Neural crest cell (in vitro differentiated cells): ENCODE measurements at places on chromosomes 13 and 19.

GRCh38 chr13:29508876-29509252, 86.6 kb downstream of the SLC7A1 start:
- H3K27me3 ChIP-seq, result no peaks in the 10 kb centered on the region
- H3K36me3 ChIP-seq, result peaks cover 3% of the 10 kb centered on the region
- H3K4me1 ChIP-seq, result peaks cover 2% of the 10 kb centered on the region
- no peak for DNase-seq

DNA sequence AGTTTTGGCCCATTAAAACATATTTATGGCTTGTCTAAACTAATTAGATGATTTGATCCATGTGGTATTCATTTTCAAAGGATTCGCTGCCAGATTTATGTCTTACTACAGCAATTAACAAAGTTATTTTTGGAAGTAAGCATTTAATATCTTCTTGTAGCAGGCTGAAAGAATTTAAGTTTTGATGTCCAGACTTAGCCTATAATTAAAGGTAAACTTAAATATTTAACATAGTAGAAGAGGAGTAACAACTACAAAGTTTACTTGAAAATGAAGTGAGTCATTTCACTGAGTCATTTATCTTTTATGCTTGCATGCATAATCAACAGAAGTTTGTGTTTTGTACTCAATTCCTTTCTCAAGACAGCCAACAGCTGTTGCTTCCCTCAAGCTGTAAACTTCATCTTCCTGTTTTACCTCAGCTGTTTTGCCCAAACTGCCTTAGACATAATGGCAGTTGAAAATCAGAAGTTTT, 58.1 kb downstream of the EDNRB start:
- no peak overlapping the region for H3K27ac ChIP-seq
- peaks cover 7% of the 10 kb centered on the region for H3K36me3 ChIP-seq
- peaks cover 54% of the 10 kb centered on the region for H3K4me1 ChIP-seq
- H3K4me3 ChIP-seq, result no peak overlapping the region
- no peak for DNase-seq

- no peak overlapping the region for H3K27ac ChIP-seq
- H3K4me1 ChIP-seq, result peaks cover 13% of the 10 kb centered on the region
These were observed 7.8 kb downstream of the FIZ1 start for GRCh38 chr19:55591555-55591954.

DNA sequence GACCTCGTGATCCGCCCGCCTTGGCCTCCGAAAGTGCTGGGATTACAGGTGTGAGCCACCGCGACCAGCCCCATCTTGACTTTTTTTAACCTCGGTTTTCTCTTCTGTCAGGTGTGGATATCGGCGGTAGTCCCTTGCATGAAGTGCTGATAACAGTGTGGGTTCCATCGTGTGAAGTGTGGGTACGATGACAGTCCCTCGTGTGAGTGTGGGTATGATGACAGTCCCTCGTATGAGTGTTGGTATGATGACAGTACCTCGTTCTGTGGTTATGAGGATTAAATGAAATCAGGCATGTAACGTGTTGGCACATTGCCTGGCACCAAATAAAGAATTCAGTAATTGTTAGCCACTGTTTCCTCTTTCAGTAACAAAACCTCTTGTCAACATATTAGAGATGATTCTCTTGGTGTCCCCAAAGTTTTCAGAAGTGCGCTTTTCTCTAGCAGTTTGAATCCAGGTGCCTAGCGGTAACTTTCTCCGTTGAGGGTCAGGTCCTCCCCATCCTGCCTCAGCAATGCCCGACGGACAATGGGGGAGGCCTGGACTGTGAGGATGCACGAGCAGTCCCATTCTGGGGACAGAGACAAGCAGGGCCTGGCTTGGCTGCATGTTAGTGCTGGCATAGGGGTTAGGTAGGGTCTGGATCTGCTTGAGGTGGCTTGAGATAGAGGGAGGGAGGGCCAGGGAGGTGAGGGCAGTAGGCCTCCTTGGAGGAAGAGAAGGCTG, 15.3 kb downstream of the GATAD2A start:
- no peak overlapping the region for H3K4me3 ChIP-seq
- H3K27me3 ChIP-seq, result no peaks in the 10 kb centered on the region
- no peak overlapping the region for H3K27ac ChIP-seq
- H3K4me1 ChIP-seq, result peaks cover 33% of the 10 kb centered on the region
- DNase-seq, result no peak
- peaks cover 3% of the 10 kb centered on the region for H3K36me3 ChIP-seq

- H3K4me1 ChIP-seq, result no peaks in the 10 kb centered on the region
- H3K36me3 ChIP-seq, result peaks cover 14% of the 10 kb centered on the region
- H3K27ac ChIP-seq, result no peak overlapping the region
- no peak overlapping the region for H3K4me3 ChIP-seq
- no peak for DNase-seq
These were observed 22.4 kb upstream of the C13orf46 start for GRCh38 chr13:113996081-113996911.

GRCh38 chr13:73171926-73172325, 113.1 kb downstream of the KLF5 start:
- no peak overlapping the region for H3K4me3 ChIP-seq
- peak overlapping the region; percentile 53 for H3K27ac ChIP-seq
- no peaks in the 10 kb centered on the region for H3K36me3 ChIP-seq
- H3K27me3 ChIP-seq, result no peaks in the 10 kb centered on the region

- H3K4me1 ChIP-seq, result no peaks in the 10 kb centered on the region
- no peak overlapping the region for H3K4me3 ChIP-seq
- no peak overlapping the region for H3K27ac ChIP-seq
- DNase-seq, result no peak
- H3K36me3 ChIP-seq, result peaks cover 41% of the 10 kb centered on the region
These were observed 7.5 kb upstream of the ZNF525 start for GRCh38 chr19:53357821-53358581.

DNA sequence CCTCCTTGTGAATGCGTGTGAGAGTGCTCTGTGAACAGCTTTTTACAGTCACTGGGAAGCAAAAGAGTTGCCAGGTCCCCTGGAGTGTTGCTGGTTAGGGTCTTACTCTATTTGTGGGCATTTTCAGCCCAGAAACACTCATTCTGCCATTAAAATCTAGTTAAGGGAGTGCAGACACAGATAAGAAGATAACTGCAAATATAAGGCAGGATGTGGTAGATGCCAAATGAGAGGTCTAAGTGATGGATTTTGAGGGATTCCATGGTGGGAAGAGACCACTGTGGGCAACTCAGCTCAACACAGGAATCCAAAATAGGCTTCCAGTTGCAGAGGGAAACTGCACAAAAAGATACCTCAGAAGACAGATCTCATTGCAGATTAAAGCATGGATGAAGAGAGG, 54.5 kb upstream of the KL start:
- no peaks in the 10 kb centered on the region for H3K36me3 ChIP-seq
- no peak for DNase-seq
- no peaks in the 10 kb centered on the region for H3K4me1 ChIP-seq
- no peak overlapping the region for H3K4me3 ChIP-seq
- no peak overlapping the region for H3K27ac ChIP-seq
- H3K27me3 ChIP-seq, result no peaks in the 10 kb centered on the region

DNA sequence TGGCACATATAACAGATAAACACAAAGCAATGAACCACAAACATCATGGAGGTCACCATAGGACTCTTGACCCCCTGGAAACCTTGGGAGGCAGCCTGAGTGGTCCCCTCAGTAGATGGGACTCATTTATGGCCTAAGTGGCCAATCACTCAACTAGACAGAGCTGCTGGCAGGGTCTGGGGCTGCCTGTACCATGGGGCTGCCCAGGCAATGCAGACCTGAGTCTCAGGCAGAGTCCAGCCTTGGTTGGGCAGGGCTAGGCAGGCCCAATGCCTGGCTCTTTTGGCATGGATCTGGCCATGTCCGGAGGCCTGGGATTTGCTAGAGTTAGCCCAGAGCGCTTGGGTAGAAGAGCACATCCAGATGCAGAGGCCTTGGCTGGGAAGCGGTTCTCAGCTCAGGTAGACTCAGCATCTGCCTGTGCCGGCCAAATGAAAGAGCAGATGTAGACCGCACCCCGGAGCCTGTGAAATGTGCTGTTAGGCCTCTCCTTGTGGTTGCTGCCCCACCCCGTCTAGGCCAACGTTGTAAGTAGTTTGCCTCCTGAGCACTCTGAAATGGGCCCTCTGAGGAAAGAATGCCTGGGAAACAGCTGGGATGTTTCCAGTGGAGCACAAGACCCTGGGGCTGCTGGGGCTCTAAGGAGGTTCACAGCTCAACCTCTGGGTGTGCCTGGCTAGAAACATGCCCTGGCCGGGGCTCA, 171.2 kb downstream of the ZNF536 start:
- peaks cover 8% of the 10 kb centered on the region for H3K36me3 ChIP-seq
- H3K4me1 ChIP-seq, result peaks cover 12% of the 10 kb centered on the region
- no peak overlapping the region for H3K4me3 ChIP-seq
- no peak for DNase-seq

DNA sequence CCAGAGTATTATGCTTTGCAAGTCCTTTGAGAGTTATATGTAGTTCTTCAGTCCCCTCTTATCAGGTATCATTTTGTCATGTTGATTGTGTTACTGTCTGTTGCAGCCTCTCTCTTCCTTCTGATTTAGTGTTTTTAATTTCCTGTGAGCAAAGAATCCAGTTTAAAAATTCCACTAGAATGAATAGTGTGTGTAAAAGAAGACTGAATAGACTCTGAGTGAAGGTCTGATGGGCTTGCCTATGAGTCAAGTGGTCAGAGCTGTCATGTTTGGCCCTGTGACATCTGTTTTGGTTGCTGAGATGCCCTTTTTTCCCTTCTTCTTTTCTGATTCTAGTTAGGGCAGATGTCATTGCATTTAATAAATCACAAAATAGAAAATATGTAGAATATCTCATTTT, 23.3 kb upstream of the KCTD4 start:
- H3K36me3 ChIP-seq, result no peaks in the 10 kb centered on the region
- peaks cover 9% of the 10 kb centered on the region for H3K4me1 ChIP-seq
- H3K27ac ChIP-seq, result no peak overlapping the region
- H3K4me3 ChIP-seq, result no peak overlapping the region
- no peak for DNase-seq

- H3K4me3 ChIP-seq, result no peak overlapping the region
- H3K27ac ChIP-seq, result no peak overlapping the region
- no peaks in the 10 kb centered on the region for H3K36me3 ChIP-seq
- no peak for DNase-seq
- peaks cover 15% of the 10 kb centered on the region for H3K4me1 ChIP-seq
- H3K27me3 ChIP-seq, result no peaks in the 10 kb centered on the region
These were observed 26.8 kb upstream of the SACS start for GRCh38 chr13:23460309-23460708.

- H3K27me3 ChIP-seq, result peaks cover 3% of the 10 kb centered on the region
- peaks cover 10% of the 10 kb centered on the region for H3K36me3 ChIP-seq
- no peak for DNase-seq
These were observed 5.1 kb upstream of the MZF1 start for GRCh38 chr19:58578012-58578925.

DNA sequence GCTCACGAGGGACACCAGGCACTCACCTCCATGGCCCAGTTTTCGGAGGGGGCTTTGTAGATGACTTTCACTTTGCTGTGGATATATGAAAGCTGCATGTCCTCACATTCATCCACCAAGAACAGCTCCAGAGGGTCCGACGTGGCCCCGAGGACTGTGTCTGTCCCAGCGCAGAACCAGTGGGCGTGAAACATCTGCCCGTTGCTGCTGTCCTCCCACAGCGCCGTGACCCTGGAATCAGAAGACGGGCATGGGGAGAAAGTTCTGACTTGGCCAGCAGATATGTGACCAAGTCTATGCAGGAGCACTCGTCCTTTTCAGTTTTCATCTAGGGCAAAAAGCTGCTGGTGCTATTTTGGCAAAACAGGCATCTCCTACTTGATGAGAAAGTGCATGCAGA, 29.7 kb upstream of the EIF3G start:
- H3K27me3 ChIP-seq, result no peaks in the 10 kb centered on the region
- H3K27ac ChIP-seq, result no peak overlapping the region
- no peak for DNase-seq
- peaks cover 17% of the 10 kb centered on the region for H3K36me3 ChIP-seq

DNA sequence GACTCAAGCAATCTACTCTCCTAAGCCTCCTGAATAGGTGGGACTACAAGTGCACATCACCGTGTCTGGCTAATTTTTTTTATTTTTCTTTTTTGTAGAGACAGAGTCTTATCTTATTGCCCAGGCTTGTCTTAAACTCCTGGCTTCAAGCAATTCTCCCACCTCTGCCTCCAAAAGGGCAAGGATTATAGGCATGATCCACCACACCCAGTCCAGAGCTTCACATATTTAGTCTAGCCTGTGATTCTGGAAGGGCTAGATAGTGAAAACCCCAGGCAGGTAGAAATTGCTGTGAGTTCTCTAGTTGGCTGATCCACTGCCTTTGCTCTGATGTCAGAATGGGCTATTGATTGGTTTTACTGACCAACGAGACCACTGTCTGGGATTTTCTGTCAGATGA, 854.6 kb upstream of the MIR17HG start:
- no peaks in the 10 kb centered on the region for H3K4me1 ChIP-seq
- H3K27me3 ChIP-seq, result no peaks in the 10 kb centered on the region
- no peak overlapping the region for H3K4me3 ChIP-seq
- no peak overlapping the region for H3K27ac ChIP-seq
- no peak for DNase-seq

GRCh38 chr13:30156826-30157615, 150.3 kb downstream of the KATNAL1 start:
- peaks cover 47% of the 10 kb centered on the region for H3K4me1 ChIP-seq
- no peak for DNase-seq
- no peak overlapping the region for H3K27ac ChIP-seq
- H3K4me3 ChIP-seq, result no peak overlapping the region

DNA sequence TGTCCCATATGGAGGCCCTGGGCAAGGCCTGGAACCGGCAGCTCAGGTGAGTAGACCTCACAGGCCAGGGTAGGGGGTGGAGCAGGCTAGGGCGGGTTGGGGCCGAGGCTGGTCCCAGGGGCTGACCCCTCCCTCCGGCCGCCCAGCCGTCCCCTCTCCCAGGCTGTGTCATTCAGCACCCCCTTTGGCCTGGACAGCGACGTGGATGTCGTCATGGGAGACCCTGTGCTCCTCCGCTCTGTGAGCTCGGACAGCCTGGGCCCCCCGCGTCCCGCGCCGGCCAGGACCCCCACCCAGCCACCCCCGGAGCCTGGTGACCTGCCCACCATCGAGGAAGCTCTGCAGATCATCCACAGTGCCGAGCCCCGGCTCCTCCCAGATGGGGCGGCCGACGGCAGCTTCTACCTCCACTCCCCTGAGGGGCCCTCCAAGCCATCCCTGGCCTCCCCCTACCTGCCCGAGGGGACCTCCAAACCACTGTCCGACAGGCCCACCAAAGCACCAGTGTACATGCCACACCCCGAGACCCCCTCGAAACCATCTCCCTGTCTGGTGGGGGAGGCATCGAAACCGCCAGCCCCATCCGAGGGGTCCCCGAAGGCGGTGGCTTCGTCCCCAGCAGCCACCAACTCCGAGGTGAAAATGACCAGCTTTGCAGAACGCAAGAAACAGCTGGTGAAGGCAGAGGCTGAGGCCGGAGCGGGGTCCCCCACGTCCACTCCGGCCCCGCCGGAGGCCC, 16.0 kb downstream of the CAMSAP3 start:
- no peaks in the 10 kb centered on the region for H3K27me3 ChIP-seq
- H3K27ac ChIP-seq, result no peak overlapping the region
- no peak for DNase-seq
- H3K4me3 ChIP-seq, result no peak overlapping the region

GRCh38 chr19:40053491-40053890, 2.5 kb downstream of the ZNF780B start:
- H3K27me3 ChIP-seq, result no peaks in the 10 kb centered on the region
- H3K36me3 ChIP-seq, result peaks cover 59% of the 10 kb centered on the region
- DNase-seq, result no peak
- H3K4me3 ChIP-seq, result peak overlapping the region; percentile 99
- no peak overlapping the region for H3K27ac ChIP-seq

GRCh38 chr13:94414141-94414540, 65.3 kb downstream of the DCT start:
- H3K36me3 ChIP-seq, result no peaks in the 10 kb centered on the region
- DNase-seq, result no peak
- no peaks in the 10 kb centered on the region for H3K27me3 ChIP-seq
- no peak overlapping the region for H3K4me3 ChIP-seq

- H3K4me1 ChIP-seq, result no peaks in the 10 kb centered on the region
- no peak overlapping the region for H3K27ac ChIP-seq
- no peaks in the 10 kb centered on the region for H3K36me3 ChIP-seq
- H3K27me3 ChIP-seq, result peaks cover 64% of the 10 kb centered on the region
These were observed 55.8 kb upstream of the KCTD15 start for GRCh38 chr19:33740811-33741396.
